Stimulated activated CD8-positive, alpha-beta memory T cell treated with anti-CD3 and anti-CD28 coated beads, Interleukin-4, amount 100 ng/mL, for 4 hours (primary cell): ENCODE measurements at places on chromosomes 2 and 18.
A peak's percentile ranks its signal among the peaks of the same experiment; 100 is the strongest.

GRCh38 chr2:130310881-130311280, 31.8 kb upstream of the IMP4 start:
- DNase-seq: no peak

DNA sequence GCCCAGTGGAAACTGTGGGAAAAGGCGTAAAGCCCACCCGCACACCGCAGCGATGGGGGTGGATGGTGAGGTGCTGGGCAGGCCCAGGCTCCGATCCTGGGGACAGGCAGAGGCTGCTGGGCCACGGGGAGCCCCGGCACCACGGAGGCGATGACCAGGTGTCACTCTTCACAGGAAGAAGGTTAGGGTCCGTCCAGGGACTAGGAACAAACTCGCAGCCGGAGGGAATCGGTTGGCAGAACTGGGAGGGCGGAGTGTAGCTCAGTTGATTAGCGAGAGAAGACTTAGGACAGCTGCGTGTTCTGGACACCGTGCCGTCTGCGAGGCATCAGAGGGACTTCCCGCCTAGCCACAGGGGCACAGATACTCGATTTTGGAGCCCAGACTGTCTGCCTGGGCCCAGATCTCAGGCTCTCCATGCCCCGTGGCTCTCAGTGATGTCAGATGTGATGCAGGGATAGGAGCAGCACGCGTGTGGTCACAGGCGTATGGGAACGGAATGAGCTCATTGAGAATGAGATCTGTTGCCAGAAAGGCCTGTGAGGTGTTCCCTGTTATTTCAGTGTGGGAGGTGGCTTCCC, 16.1 kb upstream of the ALLC start:
- DNase-seq: no peak

DNA sequence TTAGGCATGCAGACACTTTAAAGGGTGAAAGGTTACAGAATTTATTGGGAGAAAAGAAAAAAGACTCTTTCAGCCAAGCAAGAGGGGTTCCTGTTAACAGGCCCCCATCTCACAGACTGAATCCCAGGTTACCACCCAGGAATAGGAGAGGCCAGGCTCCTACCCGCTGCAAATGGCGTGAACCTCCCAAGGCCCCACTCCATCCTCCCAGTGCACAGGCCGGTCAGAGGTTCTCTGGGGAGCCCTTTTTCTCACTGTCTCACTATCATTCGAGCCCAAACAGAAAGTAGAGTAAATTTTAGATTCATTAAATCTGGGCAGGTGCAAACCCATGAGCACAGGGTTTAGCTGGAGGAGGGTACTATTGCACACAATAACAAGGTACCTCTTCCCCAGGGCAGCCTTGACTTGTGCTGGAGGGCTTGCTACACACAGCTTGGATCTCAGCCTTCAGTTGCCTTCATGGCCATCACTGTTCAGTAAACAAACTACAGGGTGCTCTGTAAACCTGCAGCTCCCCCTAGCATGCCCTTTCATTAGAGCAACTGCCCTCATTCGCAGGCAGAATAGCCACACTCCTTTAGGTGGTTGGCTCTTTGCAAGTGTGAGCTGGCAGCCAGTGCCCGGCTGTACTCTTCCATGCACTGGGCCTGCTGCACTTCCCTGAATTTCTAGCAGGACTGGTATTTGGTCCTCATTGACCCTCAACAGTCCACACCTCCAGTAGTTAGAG, 7.3 kb upstream of the PLEK start:
- no peak for DNase-seq

- DNase-seq: no peak
These were observed 46.4 kb downstream of the CCDC148 start for GRCh38 chr2:158410132-158410531.

DNA sequence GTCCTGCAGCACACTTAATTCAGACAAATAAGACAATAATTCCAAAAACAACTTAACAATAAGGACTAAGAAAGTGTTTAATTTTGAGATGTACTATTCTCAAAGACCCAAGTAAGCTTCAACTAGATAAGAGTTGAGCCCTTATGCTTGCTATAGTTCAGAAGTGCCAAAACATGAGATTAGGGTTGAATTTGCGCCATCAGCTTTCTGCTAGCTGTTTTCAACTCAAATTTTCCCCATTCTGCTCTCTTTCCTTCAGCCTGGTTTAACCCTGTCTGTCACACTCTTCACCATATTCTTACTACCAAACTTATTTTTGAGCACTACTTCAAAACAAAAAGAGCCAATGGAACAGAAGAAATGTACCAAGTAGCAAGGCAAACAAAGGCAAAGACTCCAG, 4.1 kb downstream of the NFE2L2 start:
- DNase-seq: no peak

DNA sequence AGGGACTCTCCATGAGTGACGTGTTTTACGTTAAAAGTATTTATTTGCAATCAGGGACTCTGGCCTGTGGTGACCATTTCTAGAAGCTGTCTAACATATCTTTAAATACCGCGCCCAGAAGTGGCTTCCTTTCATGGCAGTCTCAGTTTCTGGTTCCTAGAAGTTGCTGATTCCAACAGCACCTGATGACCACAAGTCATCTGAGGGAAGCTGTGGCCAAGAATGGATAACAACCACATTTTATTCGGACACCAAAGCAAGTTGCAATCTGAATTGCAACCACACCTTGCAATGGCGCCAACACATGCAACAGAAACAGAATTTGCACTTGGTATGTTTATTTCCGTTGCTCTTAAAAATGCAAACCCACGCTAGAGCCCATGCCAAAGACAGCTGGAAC, 33.1 kb downstream of the MEX3C start:
- no peak for DNase-seq

DNA sequence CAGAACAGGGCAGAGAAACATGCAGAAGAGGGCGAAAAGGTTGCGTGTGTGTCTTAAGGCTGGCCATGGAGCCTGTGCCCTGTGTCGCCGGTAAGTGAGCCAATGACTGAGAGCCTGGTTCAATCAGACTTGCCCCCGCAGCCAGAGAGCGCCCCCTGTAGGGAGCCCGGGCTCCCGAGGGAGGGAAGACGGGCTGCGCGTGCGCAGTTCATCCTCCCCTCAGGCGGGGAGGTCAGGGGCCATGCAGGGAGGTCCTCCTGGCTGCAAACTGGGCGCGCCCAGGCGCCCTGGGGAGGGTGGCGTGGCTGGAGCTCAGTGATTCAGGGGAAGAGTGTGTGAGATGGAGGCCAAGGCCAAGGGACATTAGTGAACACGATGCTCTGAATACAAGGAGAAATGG, 276.6 kb downstream of the PHLPP1 start:
- no peak for DNase-seq

GRCh38 chr2:158762336-158762735, 32.8 kb upstream of the DAPL1 start:
- no peak for DNase-seq

DNA sequence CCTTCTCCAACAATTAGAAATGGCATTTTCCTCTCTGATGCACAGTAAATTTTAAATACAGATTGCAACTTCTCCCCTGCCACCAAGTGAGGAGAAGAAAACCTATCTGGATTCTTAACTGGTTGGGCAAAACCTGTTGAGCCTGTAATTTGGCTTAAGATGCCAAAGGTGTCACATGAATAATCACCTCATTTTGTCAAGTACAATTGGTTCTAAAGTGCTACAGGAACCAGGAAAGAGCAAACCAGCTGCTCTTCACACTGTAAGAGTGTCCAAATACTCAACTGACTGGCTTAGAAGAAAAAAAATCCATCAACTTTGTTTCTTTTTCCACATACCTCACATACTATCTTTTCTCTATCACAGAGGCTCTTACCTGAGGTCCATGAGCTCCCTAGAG, 35.4 kb downstream of the NPC1 start:
- no peak for DNase-seq

- DNase-seq: no peak
These were observed 359.3 kb downstream of the RIT2 start for GRCh38 chr18:42756214-42756613.

GRCh38 chr2:98134172-98135005, 47.4 kb downstream of the VWA3B start:
- DNase-seq: peak; percentile 8
